ENCODE measurements at places on chromosomes 5 and 9.

DNA sequence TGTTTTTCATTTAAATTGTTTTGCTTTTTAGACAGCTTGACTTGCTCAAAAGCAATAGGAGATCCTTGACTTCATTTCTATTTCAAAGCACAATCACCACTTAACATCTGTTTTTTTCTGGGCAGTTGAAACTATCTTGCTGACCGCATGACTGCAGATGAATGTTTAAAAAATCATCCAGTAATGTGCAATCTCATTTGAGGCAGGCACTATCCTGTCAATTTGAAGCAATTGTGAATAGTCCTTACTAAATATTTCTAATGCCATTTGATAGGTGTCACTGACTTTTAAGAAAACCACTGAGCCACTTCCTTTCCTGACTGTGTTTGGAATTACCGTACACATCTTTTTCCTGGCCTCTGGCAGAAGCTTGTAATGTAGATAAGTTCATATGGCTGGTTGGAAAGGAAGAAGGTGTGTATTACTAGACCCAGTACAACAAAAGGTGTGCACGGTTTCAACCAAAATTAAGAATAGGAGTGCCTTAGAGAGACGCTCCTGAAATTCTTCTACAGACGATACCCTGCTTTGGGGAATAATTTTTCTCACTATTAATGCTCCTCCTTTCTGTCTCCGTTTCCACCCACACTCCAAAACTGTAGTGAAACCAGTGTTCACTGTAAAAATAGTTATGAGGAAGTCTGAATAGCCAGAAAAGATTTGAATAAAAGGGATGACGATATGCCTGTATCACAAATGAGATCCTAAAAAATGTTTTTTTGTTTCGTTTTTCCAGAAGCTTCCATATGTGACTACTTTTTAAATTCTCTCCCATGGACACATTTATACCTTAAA is 136.7 kb upstream of the MOCS2 start:
- no peak for DNase-seq

GRCh38 chr9:71769175-71770161 is 1.2 kb upstream of the CEMIP2 start:
- DNase-seq = no peak

- no peak for DNase-seq
These were observed 90.7 kb downstream of the PTCH1 start for GRCh38 chr9:95425910-95426551.

- DNase-seq = no peak
These were observed 6.1 kb upstream of the IER5L start for GRCh38 chr9:129184219-129184524.

DNA sequence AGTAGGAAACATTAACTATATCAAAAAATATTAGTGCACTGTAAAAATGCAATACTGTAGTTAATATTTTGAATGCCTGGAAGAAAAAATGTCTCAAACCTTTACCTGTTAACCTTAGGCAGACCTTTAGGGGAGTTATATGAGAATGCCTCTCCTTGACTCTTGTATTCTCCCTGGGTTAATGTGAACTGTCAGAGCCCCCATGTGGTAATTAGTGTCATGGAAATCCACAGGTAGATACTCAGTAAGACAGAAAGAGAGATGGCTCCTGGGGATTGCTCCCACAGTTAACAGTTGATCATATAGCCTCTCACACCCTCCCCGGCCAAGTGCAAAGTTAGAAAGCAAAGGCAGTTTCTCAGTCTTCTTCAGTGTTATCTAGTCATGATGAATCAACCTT is 742.8 kb downstream of the NR2F1-AS1 start:
- DNase-seq = no peak

Measured in NCI-H2081 treated with DMSO at 0.1 percent for 48 hours (cell line).